ENCODE measurements at places on chromosomes 1 and 21.

DNA sequence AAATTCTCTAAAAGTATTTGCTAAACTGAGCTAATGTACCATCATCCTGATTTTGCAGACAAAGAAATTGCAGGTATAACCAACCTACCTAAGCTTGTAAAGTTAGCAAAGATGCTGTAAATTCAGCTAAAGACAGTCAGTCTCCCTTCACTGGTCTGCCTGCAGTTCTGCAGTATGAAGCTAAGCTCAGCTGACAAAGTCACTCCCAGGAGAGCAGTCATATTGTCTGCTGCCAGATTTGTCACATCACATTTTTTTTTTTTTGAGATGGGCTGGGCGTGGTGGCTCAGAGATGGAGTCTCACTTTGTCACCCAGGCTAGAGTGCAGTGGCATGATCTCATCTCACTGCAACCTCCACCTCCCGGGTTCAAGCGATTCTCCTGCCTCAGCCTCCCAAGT, 8.9 kb upstream of the CMPK1 start:
- no peak for DNase-seq

GRCh38 chr1:170365331-170365730, 166.6 kb upstream of the GORAB start:
- no peak for DNase-seq

GRCh38 chr21:20591284-20591683, 406.9 kb upstream of the NCAM2 start:
- DNase-seq, result no peak

GRCh38 chr1:91897016-91897415, 11.1 kb upstream of the TGFBR3 start:
- DNase-seq, result peak; percentile 17

- DNase-seq, result no peak
Measured at GRCh38 chr1:227549892-227550291, 13.5 kb upstream of the ZNF678 start.

DNA sequence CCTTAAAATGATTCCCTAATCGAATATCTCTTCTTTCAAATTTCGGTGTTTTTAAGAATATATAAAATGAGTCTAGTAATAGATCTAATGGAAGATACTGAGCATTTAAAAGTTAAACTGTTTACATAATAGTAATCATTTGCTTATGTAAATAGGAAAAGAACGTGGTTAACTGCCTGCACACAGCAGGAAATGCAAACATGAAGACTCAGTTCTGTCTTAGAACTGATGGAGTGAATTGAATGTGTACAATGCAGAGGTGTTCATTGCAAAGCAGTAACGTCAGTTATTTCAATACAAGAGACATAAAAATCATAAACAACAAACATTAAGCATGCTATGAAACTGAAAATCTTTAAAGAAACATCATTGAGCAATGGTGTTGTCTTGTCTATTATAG, 359.4 kb upstream of the ADAMTS5 start:
- DNase-seq, result no peak

DNA sequence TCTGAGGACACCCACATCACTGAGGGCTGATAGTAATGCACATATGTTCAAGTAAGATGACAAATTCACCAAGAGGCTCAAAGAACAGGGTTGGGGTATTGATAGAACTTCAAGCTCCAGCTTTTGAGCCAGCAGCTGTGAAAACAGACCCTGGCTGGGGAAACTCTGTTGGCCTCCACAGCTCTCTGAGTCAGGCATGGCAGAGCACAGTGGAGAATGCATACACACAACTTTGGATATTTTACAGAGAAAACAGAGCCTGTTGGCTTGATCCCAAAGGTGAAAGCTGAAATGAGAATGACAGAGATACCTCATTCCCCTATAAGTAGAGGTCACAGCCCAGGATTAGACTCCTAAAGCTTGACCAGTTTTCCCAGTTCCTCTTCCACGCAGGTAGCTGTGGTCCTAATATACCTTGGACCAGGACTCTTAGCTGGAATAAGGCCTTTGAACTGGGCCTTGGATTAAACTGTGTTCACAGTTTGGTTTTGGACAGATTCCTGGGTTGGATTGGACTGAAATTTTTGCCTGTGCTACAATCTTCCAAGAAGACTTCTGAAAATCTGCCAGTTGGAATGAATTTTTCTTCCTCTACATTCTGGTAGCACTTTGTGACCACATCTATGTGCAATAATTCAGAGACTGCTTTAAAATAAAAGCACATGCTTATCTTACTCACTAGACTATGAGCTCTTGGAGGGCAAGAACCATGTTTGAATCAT, 101.6 kb upstream of the HMGB4 start:
- DNase-seq, result no peak

DNA sequence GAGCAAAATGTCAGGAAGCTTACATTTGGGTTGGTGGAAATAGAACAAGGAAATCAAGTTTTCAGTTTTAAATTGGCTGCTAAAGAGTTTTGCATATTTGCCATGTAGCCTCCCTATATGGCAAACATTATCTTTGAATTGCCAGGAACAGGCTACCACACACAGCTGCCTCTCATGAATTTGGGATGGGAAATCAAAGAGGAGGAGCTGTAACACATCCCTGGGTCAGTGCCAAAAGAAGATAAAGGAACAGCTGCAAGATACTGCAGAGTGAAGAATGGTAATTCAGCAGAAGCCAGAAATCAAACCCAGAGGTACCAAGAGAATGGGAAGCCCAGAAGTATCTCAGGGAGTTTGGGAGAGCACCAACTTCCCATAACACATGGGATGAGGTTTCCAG, 18.6 kb upstream of the RASAL2 start:
- DNase-seq, result no peak

- DNase-seq, result no peak
Measured at GRCh38 chr1:111480674-111481073, 6.9 kb downstream of the C1orf162 start.

- DNase-seq, result no peak
Measured at GRCh38 chr21:45225741-45226327, 61.9 kb downstream of the POFUT2 start.

DNA sequence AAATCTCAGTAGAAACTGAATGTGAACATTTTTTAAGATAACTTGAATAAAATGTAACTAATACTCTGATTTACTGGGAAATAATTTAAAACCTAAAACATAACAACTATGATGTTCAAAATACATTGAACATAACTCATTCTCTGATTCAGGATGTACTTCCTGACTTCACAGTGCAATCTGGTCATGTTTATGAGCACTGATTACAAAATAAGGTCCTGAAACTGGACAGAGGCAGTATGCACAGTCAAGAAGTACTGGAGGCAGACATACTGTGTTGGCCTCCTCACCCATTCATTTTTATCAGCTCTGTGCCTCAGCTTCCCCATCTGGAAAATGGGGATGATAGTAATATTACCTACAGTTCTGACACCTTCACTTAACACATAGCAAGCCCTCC, 651.3 kb downstream of the PTPRC start:
- DNase-seq, result no peak

GRCh38 chr1:214010197-214010573, 22.4 kb downstream of the PROX1 start:
- no peak for DNase-seq

DNA sequence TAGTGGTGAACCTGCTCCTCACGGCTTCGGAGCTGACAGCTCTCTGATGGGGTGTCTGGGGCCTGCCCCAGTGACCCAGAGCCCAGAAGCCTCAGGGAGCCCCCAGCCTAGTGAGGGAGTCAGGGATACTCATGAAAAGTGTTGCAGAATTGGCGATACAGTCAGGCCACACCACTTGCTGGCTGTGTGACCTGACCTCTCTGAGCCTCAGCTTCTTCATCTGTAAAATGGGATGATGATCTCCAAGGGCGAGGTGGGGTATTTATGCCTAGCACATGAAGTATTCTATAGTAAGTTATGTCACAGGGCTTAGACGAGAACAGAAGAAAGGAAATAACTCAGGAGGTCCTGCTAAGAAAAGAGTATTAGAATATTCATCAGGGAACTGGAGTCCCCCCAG, 1.6 kb downstream of the TMEM51 start:
- DNase-seq, result no peak

DNA sequence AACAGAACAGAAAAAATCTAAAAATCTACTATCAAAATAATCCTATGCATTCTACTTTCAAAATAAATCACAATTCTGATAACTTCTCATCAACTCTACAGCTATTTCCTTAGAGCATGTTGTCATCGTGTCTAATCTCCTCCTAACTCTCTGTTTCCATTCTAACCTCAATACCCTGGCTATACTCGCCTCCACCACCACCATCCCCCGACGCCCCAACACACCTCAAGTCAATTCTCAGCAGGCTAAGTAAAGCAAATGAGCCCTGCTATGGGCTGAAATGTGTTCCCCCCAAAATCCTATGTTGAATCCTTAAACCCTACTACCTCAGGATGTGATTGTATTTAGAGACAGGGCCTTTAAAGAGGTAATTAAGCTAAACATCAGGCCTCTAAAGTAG, 34.6 kb downstream of the NRDC start:
- no peak for DNase-seq

DNA sequence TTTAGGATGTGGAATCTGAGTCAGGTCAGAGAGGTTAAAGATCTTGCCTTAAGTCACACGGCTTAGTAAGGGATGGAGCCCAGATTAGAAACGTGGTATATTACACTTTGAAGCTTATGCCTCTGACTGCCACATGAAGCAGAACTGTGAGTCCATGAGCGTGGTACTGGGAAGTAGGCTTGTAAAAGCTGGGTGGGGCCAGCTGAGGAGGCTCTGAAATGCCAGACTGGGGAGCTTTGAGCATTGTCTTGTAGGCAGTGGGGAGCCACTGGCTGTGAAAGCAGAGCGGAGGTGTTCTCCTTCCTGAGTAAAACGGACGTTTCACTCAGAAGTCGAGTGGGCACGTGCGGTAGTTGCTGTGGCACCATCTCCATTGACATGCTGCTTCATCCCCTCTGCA, 72.6 kb upstream of the USP24 start:
- peak; percentile 48 for DNase-seq

GRCh38 chr1:105886309-105886708, 1170.2 kb upstream of the PRMT6 start:
- no peak for DNase-seq

- DNase-seq, result no peak
Measured at GRCh38 chr21:15826147-15826780, 96.5 kb downstream of the USP25 start.

- no peak for DNase-seq
Measured at GRCh38 chr1:241308011-241308410, 49.0 kb downstream of the RGS7 start.

GRCh38 chr1:154629061-154629674, 21.2 kb upstream of the ADAR start:
- DNase-seq, result no peak

GRCh38 chr1:175968486-175969172, 225.2 kb upstream of the TNR start:
- no peak for DNase-seq

- DNase-seq, result no peak
Measured at GRCh38 chr1:167200272-167200671, 20.4 kb upstream of the POU2F1 start.

DNA sequence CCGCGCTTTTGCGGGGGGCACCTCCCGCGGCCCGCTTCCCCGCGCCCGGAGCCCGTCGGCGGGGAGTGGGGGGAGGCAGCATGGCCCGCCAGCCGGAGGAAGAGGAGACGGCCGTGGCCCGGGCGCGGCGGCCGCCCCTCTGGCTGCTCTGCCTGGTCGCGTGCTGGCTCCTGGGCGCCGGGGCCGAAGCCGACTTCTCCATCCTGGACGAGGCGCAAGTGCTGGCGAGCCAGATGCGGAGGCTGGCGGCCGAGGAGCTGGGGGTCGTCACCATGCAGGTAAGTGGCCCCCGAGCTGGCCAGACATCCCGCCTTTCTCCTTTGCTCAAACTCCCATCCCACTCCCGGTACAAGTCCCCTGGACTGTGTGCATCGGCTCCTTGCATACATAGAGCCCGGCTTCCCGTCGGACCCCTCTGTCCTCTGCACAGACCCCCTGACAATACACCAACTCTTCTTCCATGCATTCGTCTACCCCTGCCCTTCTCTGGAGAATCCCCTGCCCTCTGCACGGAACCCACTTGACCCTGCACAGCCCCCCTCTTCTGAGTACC, 812 bp downstream of the CACHD1 start:
- peak; percentile 55 for DNase-seq

Data from activated CD8-positive, alpha-beta memory T cell treated with anti-CD3 and anti-CD28 coated beads, Interleukin-2, amount 50 U/mL, for 48 hours (primary cell).